NCI-H526 treated with DMSO at 0.1 percent for 48 hours (cell line): ENCODE measurements at places on chromosomes 7 and 10.

DNA sequence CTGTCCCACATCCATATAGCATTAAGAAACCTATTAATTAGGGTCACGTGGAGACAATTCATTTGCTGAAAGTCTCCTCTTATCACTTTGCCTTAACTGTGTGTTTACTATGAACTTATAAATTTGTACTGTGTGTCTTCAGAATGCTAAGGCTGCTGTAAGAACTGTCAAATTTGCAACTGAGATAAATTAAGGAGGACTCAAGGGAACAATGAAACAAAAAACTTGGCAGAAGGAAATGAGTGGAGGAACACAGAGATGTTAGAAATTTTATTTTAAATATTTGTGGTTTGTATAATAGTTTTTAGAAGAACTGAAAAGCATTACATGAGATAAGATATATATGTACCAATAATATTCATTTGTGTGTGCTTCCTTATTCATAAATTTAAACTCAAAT lies 1005.3 kb upstream of the SORCS1 start:
- no peak for DNase-seq

- peak; percentile 57 for DNase-seq
These were observed 177.7 kb downstream of the GNAT3 start for GRCh38 chr7:80334196-80334595.

GRCh38 chr7:29146057-29146706 lies at the start of gene CPVL:
CPVL (minus strand) TSS chr7:29146537; CDS start chr7:29121061, 25,476 bp downstream.
- peak; percentile 84 for DNase-seq

GRCh38 chr7:107785926-107786325 lies 17.1 kb downstream of the SLC26A3 start:
- DNase-seq = no peak
